ENCODE measurements at places on chromosomes 1 and 21. TPM values are rescaled to one million over a fixed set of nuclear protein-coding genes. Genes with fewer than 3 reads are reported as not detected.

The ATP5PF gene
- total RNA-seq = 57.9 TPM

The FAM78B gene
- 4.1 TPM for total RNA-seq

DNA sequence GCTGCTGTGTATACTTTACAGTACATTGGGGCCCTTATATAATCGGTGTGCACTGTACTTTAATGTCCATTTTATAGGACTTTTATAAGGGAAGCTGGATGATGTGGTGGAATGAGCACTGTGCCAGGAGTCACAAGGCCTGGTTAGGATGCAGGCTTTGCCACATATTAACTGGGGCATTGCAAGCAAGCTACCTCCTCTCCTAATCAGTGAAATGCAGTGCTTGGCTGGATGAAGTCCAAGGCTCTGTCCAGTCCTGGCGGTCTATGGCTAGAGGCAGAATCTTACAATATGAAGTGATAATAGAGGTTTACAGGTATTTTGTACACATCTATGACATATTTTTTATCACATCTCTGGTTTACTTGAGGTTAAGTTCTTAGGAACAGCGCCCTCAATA, 1.7 kb upstream of the PKP1 start:
- DNase-seq = no peak

DNA sequence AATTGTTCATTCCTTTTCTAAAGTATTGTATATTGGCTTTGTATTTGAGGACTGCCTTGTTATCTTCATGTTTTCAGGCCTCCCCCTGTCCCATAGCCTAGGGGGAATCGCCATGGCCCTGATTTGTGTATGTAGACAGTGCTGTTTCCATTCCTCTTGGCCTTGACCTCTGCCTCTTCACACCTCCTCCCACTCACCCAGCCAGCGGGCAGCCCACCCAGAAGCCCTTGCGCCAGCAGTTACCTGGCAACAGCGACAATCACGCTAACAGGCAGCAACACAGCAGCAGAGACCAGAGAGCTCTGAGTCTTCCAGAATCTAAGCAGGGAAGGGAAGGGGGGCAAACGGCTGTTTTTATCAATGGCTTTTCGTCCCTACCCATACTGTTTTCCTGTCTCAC, 50.0 kb upstream of the NPL start:
- DNase-seq = no peak
